Stimulated activated CD8-positive, alpha-beta memory T cell treated with anti-CD3 and anti-CD28 coated beads, Interleukin-4, amount 100 ng/mL, for 1 hour (primary cell): ENCODE measurements at places on chromosomes 12 and 14.

DNA sequence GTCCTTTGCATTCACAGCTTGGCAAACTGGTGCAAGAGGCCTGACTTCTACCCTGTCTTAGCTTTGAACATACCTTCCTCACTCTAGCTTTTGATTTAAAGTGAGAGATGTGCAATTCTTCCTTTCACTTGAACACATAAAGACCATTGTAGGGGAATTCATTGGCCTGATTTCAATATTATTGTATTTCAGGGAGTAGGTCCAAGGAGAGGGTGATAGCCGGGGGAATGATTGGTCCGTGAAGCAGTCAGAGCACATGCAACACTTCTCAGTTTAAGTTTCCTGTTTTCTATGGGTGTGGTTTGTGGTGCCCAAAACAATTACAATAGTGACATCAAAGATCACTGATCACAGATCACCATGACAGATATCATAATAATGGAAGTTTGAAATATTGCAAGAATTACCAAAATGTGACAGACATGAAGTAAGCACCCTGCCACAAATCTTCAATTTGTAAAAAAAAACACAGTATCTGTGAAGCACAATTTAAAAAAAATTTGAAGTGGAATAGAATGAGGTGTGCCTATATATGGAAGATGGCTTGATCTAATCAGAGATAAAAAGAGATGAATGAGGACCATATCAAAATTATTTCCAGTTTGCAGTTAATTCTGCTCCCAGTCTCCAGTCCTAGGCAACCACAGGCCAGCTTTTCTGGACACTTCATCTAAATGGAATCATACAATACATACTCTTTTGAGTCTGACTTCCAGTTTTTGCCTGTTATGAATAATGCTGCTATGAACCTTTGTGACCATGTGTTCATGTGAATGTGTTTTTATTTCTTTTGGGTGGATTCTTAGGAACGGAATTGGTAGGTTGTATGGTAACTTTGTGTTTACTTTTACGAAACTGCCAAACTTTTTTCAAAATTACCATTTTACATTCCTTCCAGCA lies 23.2 kb downstream of the BORCS5 start:
- DNase-seq = no peak

DNA sequence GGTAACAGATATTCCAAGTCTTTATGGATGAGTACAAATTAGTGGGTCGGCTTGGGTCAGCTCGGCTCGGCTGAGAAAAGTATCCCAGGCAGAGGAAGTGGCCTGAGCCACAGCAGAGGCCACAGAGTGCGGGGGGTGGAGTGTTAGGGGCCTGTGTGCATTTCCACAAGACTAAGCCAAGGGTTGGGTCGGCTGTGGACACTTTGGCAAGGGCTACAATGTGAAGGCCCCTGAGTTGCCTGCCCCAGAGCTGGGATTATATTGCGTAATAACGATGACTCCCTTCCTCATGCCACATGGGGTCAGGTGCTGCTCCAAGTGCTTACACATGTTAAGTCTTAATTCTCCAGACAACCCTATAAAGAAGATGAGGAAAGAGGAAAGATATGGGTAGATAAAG lies 11.4 kb downstream of the EVL start:
- no peak for DNase-seq

- no peak for DNase-seq
Measured at GRCh38 chr12:114006482-114007425, 40.6 kb upstream of the RBM19 start.

DNA sequence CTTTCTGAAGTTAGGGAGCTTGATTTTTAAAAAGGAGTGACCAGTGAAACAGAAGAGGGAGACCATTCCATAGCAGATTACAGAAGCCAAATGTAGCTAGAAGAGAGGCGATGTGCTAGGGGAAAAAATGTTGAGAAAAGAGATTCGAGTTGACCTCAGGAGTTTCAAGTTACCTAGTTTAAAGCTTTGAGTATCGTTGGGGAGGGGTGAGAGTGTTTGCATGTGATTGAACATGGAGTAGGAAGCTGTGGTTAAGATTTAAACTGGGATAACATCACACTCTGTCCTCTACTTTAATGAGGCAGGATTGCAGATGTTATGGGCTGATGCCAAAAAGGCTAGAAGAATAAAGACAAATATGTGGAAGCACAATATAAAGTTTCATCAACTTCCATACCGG lies 3.7 kb downstream of the LETMD1 start:
- DNase-seq = no peak

GRCh38 chr12:48882315-48882687 lies 16.6 kb upstream of the RND1 start:
- no peak for DNase-seq
